ENCODE measurements at places on chromosomes 12 and 14.

DNA sequence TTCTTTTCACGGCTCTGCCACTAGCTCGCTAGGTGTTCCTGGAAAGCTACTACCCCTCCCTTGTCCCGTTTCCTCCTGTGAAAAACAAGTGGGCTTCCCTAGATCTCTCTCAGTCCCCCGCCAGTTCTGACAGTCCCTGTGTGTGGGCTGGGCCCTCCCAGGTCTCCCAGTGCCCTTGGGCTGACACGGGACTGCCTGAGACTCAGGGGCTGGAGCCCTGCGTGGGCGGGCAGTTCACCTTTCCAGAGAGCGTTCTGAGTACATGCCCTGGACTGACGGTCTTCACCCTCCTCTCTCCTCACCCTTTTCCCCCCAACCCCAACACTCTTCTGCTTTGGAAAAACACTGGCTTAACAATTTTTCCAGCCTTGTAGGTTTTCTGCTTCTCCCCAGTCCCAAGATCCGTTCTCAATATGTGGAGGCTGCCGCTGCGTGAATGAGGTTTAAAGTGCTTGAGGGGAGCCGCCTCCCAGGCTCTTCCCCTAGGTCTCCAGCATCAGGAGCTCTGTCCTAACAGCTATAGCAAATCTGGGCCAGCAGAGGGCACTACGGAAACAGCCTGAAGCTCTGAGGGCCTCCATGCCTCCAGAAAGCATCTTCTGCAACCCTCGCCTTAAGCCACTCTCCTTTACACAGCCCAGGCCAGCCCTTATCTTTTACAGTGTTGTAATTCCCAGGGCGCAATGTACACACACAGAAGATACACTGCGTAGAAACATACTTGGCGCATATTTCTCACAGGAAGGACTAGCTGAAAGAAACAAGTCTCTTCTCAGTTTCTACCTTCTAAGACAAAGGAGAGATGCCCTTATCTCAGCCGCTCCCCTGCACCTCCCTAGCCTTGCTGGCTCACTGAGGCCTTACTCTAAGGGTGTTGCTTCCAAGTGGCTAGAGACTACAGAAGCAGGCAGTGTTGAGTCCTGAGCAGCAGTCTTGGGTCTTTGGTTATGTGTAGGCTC is 10.4 kb upstream of the DCD start:
- DNase-seq = no peak

- no peak for DNase-seq
Measured at GRCh38 chr12:27785882-27786570, 6.0 kb upstream of the MANSC4 start.

- DNase-seq = no peak
Measured at GRCh38 chr12:89753997-89754396, 45.4 kb upstream of the ATP2B1 start.

- no peak for DNase-seq
Measured at GRCh38 chr12:7303230-7303629, 642 bp upstream of the ACSM4 start.

GRCh38 chr14:22945642-22946041 is 11.2 kb downstream of the HAUS4 start:
- DNase-seq = no peak
